ENCODE measurements at places on chromosomes 5 and 9. TPM values are rescaled to one million over a fixed set of nuclear protein-coding genes. Genes with fewer than 3 reads are reported as not detected.

Gene NRARP
- not detected for total RNA-seq

Gene PCDHGA11
- 6.1 TPM for total RNA-seq

Gene SPOCK1
- total RNA-seq: 33.4 TPM

Gene INSL4
- total RNA-seq: not detected

Gene ATP6V1G1
- 135 TPM for total RNA-seq

Gene GLDC
- 1.2 TPM for total RNA-seq

DNA sequence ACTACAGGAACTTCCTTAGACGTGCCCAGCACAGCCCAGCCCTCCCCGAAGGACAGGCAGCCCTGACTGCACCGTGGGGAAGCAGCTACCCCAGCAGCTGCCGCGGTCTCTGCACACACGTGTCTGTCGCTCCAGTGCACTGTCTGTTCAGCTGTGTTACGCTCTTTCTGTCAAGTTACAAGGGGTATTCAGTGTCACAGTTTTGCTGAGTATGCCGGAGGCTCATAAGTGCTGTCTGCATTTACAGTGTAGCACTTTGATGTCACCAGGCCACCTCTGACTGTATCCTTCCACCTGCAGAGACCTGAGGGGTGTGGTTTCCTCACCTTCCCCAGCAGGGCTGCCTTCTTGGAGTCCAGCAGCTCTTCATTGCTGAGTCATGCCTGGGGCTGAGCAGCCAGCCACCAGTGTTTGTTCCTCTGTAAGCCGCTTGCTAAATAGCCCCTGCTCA is 126.8 kb downstream of the EHMT1 start:
- H3K4me3 ChIP-seq: no peak overlapping the region
- no peaks in the 10 kb centered on the region for H3K27me3 ChIP-seq
- H3K27ac ChIP-seq: no peak overlapping the region
- H3K4me1 ChIP-seq: no peaks in the 10 kb centered on the region
- H3K36me3 ChIP-seq: peaks cover 7% of the 10 kb centered on the region

GRCh38 chr5:154923441-154924430 is 14.3 kb downstream of the GEMIN5 start:
- H3K4me1 ChIP-seq: no peaks in the 10 kb centered on the region
- no peak overlapping the region for H3K27ac ChIP-seq
- DNase-seq: no peak
- H3K36me3 ChIP-seq: peaks cover 94% of the 10 kb centered on the region

- no peak overlapping the region for H3K4me3 ChIP-seq
- H3K27ac ChIP-seq: no peak overlapping the region
- no peaks in the 10 kb centered on the region for H3K36me3 ChIP-seq
- DNase-seq: no peak
- H3K4me1 ChIP-seq: peaks cover 47% of the 10 kb centered on the region
- H3K27me3 ChIP-seq: no peaks in the 10 kb centered on the region
Observed at GRCh38 chr9:14165376-14166035, 148.4 kb downstream of the NFIB start.

- no peaks in the 10 kb centered on the region for H3K36me3 ChIP-seq
- H3K4me1 ChIP-seq: no peaks in the 10 kb centered on the region
- no peak overlapping the region for H3K4me3 ChIP-seq
- DNase-seq: no peak
Observed at GRCh38 chr9:114690308-114690707, 8.3 kb upstream of the TEX48 start.

DNA sequence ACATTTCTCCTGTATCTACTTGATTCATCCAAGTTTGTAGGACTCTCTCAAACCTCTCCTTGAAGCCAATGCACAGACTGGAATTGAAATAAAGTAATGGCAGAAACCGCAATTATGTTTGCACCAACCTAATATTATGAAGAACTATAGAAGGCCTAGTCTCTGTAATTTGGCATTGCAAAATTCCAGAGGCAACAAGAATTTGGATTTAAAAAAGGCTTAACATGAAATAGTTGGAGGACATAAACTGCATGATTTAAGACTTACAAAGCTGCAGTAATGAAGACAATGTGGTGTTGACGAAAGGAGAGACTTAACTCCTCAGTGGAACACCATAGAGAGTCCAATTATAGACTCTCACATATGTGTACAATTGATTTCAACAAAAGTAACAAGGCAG is 117.8 kb upstream of the MINAR2 start:
- H3K4me3 ChIP-seq: no peak overlapping the region
- no peak for DNase-seq
- H3K27me3 ChIP-seq: no peaks in the 10 kb centered on the region

- peaks cover 4% of the 10 kb centered on the region for H3K27me3 ChIP-seq
- DNase-seq: no peak
- H3K4me1 ChIP-seq: peaks cover 9% of the 10 kb centered on the region
- H3K27ac ChIP-seq: no peak overlapping the region
- H3K36me3 ChIP-seq: no peaks in the 10 kb centered on the region
- no peak overlapping the region for H3K4me3 ChIP-seq
Observed at GRCh38 chr9:125375820-125376219, 114.2 kb downstream of the GAPVD1 start.

- H3K27me3 ChIP-seq: no peaks in the 10 kb centered on the region
- DNase-seq: no peak
- no peak overlapping the region for H3K4me3 ChIP-seq
- H3K27ac ChIP-seq: no peak overlapping the region
Observed at GRCh38 chr5:136799806-136800372, 434.5 kb upstream of the TRPC7 start.

- H3K4me1 ChIP-seq: no peaks in the 10 kb centered on the region
- no peaks in the 10 kb centered on the region for H3K27me3 ChIP-seq
- H3K36me3 ChIP-seq: no peaks in the 10 kb centered on the region
- no peak for DNase-seq
Observed at GRCh38 chr5:121795511-121795910, 56.2 kb upstream of the FTMT start.

Data from sigmoid colon (tissue), 7 donors.